Lung (tissue), 17 donors: ENCODE measurements at places on chromosomes 4 and X. TPM values are rescaled to one million over a fixed set of nuclear protein-coding genes. Genes with fewer than 3 reads are reported as not detected.
A peak's percentile ranks its signal among the peaks of the same experiment; 100 is the strongest.

The RENBP gene
- polyA plus RNA-seq, result 90.8 TPM

The MAGIX gene
- 19.0 TPM for polyA plus RNA-seq

The ETDB gene
- polyA plus RNA-seq, result not detected

The HMGB2 gene
- polyA plus RNA-seq, result 187 TPM

The FSTL5 gene
- not detected for polyA plus RNA-seq

The LETM1 gene
- 21.7 TPM for polyA plus RNA-seq

GRCh38 chr4:7673121-7673520, 238.4 kb upstream of the PSAPL1 start:
- no peak for DNase-seq

DNA sequence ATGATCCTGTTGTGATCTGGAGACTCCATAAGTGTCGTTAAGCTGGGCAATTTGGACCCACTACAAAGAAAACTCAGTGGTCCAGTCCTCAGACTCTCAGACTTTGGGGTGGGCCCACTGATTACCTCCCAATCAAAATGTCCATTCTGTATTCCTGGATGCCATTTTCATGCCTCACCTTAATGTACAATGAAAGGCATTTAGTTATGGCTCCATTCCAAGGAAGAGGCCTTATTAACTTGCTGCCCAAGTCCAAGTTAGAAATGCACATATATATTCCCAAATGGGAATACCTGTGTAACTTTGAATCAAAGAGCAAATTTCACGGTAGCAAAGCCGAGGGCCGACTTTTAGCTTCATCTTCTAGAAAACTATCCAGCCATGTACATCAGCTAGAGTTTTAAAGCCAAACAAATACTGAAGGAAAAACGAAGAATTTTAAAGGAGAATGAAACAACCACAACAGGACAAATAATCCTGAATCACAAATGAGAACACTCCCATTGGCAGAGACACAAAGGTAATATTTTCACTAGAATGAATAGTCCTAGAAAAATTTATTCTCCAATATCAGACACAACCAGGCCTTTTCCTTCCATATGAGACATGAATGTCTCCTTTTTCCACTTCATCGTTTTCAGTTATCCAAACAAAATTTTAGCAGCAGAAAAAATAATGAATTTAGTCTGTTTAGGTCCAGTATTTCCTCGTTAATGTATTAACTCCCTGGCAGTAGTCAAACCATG, 63.7 kb upstream of the HHIP start:
- DNase-seq, result no peak

DNA sequence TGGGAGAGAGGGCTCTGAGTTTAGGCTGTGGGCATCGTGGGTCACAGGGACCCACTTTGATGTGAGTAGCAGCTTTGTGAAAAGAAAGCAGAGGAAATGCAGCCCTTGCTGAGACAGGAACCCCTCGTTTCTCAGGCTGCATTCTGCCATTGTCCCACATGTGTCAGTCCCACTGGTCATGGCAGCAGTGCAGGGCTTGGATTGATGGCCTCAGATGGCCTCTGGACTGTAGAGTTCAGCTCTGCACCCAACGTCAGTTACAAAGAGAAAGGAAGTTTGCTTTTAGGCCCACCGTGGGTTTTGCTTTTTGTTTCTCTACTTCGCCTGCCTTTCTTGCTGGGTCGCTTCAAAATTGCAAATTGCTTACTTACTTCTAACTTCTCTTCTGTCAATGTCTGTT, 248.3 kb upstream of the KLF3 start:
- peak; percentile 35 for DNase-seq

DNA sequence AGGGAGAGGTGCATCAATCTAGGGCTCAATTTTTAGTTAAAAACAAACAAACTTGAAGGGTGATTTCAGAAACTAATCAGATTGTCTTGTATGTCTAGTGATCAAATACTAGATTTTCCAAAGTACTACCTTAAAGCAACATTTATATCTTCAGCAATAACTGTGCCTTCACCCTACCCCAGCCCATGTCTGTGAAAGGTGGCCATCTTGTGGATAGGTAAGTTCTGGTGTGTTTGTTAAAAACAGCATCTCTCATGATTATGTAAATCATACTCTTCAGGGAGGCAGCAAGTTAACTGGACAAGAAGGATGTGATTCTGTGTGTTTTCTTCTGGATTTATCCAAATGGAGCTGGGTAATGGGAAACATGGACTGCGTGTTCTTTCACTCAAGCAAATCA, 81.4 kb upstream of the ACSL1 start:
- DNase-seq, result no peak

- no peak for DNase-seq
Observed at GRCh38 chr4:72457158-72457557, 111.9 kb downstream of the ADAMTS3 start.

DNA sequence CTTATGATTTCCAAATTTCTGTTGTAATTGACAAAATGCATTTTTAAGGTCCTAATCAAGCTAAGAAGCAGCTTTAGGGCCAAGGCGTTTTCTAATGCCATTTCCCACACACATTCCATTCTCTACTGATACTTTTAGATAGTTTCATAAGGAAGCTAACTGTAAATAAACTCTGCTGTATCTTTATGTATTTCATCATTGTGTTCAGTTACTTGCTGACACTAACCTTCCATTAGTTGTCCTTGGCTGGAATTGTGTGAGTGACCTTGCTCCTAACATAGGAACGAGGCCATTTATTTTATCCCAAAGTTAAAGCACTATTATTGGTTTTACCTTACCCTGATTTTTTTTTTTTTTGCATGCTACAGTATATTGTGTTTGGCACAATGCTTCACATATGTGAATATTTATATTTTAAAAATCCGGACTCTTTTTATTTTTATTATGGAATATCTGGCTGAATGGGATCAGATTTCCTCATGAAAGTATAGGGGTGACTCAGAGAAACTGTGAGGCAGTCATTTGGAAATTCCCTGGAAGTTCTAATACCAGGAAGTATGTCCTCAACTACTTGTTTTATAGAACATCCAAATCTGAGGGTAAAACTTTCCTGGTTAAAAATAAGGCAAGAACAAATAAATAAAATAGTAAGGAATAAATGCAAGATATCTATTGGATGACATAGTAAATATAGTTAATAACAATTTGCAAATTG, 62.7 kb upstream of the SORBS2 start:
- no peak for DNase-seq

DNA sequence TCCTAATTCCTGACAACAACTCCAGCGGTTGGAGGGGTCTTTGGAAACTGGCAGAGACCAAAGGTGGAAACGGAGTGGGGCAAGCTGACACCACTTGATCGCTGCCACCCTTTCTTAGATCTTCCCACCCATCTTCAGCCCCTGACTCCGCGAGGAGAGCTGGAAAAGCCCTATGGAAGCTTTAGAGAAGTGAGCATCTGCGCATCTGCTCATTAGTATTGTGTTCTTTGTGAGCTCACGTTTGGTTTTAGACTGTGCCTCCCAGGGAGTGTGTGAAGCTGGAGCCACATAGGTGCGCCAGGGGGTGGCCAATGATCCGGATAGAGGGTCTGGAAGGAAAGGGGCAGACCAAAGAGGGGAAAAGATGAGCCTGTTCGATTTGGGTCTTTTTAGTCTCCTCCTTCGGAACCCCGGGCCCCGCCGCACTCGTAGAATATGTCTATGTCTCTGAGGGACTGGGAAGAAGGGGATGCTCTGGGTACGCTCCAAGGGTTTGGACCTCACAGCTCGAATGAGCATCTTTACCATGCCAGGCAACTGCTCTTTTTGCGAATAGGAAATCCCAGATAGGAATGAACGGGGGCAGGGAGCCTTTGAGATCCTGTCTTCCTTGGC, 578 bp upstream of the DKK2 start:
- DNase-seq, result peak; percentile 2
